ENCODE measurements at places on chromosomes 6 and 20.

DNA sequence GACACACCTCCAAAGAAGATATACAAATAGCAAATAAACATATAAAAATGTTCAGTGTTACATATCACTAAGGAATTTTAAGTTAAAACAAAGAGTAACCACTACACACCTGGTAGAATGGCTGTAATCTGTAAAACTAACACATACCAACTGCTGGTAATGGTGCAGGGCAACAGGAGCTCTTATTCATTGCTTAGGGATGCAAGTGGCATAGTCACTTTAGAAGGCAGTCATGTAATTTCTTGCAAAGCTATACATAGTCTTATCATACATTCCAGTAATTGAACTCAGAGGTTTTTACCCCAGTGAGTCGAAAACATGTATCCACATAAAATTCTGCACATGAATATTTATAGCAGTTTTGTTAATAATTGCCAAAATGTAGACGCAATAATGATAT is 906.8 kb upstream of the CITED2 start:
- no peak for DNase-seq

GRCh38 chr6:146975093-146975492 is 229.1 kb upstream of the STXBP5 start:
- no peak for DNase-seq

DNA sequence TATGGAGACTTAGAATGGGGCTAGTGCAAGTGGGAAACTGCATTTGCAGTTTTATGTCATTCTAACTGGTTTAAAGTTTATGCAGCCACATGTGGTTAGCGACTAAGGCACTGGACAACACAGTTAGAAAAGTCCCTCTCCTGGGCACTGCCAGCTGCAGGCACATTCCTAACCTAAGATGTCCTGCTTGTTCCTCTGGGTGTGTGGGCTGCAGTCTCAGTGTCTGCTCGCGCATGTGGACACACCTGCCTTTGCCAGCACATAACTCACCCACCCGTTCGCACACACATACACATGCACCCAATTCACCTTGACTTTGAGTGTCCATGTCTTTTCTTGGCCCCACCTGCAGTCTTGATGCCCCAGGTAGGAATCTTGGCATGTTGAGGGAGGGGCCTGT is 18.5 kb upstream of the SLC22A2 start:
- DNase-seq, result no peak

DNA sequence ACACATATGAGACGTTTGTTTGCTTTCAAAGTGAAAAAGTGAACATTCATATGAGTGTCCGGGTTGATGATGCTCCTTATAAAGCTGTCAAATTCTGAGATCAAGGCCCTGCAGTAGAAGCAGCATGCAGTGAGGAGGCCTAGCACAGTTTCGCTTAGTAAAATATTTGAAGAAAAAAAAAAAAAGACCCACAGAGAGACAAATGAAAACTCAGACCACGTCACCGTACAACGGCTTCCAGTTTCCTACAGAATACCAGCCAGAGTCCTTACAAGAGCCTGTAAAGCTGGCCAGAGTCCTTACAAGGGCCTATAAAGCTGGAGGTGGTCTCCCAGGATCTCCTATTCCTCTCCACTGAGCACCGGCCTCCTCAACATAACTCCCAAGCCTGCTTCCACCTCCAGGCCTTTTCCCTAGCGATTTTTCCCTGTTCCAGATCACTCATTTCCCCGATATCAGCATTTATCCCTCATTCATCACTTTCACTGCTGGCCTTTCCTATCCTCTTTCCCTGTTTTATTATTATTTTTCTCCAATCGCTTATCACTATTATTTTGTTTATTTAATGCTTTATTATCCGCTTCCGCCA is 1.5 kb upstream of the HMGN4 start:
- peak; percentile 50 for DNase-seq

DNA sequence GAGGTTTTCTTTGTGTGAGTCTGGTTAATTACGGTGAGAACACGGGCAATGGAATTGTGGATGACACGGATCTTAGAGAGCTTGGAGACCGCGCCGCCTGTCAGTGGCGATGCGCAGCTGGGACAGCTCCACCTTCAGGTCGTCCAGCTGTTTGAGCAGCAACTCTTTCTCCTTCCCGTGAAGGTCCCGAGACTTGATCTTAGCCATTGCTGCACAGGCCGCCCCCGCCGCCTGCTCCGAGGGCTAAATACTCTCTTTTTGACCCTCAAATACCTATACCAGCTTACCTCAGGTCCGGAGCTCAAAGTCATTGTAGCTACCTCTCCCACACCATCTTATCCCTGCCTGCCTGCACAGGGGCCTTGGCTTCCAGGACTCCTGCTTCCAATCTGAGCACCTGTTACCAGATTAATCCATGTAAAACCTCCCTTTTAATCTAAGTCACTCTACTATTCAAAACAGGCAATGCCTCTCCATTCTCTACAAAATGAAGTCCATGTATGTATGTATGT is 100.2 kb downstream of the PREP start:
- no peak for DNase-seq

DNA sequence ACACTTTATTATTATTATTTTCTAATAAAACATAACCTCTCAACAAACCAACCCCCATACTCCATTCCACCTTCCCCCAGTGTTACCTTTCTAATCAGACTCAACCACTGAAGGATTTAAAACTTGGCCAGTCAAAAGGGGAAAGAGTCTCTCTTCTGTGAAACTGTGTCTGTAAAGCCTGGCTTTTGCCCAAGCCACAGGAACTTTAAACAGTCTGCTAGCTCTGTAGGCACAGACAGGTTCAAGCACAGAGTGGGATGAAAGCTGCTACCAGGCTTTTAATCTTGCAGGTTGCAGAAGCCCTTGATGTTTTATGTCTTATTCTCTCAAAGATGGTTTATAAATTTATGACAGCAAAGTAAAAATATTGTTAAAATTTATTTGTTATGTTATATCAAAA is 585.7 kb downstream of the TENT5A start:
- DNase-seq, result no peak

- no peak for DNase-seq
These were observed 18.3 kb upstream of the SHLD1 start for GRCh38 chr20:5731753-5732366.

DNA sequence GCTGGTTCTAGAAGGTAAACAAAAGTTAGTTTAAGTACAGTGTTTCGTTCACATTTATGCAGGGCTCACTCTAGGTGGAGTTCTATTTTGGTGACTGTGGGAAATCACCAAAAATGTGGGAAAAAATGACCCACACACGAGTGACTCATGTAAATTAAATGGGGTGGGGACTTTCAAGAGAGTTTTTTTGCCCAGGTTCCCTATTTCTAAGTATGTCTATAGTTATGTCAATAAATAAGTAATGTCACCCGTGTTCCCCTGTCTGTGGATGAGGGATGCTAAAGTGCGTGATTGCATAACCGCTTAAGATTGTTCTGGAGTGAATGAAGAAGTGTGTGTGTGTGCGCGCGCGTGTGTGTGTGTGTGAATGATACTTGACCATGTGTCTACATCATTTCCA is 69.1 kb downstream of the MYB start:
- no peak for DNase-seq

GRCh38 chr6:162377735-162378134 is 349.8 kb downstream of the PRKN start:
- DNase-seq, result no peak

- no peak for DNase-seq
These were observed 1.2 kb downstream of the TRAF3IP2 start for GRCh38 chr6:111604259-111605099.

GRCh38 chr6:73169111-73169510 is 56.2 kb downstream of the KHDC1L start:
- no peak for DNase-seq

DNA sequence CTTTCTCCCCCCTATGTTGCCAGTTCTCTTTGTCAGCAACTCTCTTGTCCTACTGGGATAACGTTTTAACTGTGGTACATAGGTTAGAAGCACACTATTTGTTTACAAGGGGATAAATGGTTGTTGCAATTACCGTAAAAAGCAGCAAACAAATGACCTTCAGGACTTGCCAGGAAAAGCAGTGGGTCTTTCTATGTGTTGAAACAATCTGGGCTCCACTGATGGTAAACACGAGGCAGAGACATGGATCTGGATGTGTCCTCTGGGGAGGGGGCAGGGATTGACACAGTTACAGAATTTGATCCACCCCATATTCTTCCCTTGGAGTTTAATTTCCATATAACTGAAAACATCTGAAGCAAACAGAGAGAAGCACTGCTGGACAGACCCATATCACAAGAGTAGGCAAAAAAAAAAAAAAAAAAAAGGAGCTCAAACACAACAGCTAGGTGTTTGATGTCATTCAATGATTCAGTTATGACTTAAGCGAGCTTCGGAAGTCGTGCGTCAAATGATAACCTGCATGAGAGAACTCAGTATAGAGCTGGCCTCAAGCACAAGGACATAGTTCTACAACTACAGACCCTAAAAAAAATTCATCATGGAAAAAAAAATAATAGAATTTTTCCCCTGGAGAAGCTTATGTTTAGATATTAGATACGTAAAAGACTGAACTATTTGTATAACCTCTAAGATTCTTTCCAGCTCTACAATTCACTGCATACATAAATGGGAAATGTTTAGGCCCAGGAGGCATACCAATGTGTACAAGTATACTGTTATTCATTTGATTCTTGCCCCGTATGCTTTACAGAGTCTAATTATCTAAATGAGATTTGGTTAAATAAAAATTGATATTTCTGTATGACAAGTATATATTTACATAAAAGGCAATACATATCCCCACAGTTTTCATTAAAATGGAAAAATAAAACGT is 127.7 kb downstream of the ALDH8A1 start:
- no peak for DNase-seq

DNA sequence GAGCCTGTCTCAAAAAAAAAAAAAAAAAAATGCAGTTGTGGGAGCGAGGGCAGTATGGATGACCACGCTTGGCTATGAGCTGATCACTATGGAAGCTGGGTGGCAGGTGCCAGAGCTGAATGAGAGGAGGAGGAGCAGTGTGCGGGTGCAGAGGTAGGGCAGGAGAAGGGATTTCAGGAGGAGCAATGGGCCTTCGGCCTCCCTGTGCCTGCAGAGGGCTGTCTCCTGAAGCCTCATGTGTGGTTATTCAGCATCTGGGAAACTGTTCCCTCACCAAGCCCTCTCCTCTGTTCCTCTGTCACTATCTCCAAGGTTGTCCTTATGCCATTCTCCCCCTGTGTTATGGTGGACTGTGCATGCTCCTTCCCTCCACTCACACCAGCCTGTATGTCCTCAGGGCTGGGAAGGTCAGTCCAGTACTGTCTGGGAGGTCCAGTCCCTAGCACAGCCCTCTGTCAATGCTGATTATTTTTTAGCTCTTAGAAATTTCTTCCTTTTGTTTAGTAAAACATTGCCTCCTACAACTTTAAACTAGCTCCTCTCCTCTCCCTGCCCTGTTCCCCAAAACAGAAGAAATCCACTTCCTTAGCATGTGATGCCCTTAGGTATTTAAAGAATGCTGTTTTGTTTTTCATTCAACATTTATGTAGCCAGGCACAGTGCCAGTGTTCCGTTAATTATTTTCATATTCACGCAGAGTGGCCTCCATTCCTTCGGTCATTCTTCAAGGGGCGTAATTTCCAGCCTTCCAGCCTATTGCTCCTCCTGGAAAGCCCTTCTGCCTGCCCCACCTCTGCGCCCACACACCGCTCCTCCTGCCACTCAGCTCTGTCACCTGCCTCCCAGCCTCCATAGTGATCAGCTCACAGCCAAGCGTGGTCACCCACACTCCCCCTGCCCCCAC is 48.9 kb downstream of the CNBD2 start:
- DNase-seq, result peak; percentile 65

DNA sequence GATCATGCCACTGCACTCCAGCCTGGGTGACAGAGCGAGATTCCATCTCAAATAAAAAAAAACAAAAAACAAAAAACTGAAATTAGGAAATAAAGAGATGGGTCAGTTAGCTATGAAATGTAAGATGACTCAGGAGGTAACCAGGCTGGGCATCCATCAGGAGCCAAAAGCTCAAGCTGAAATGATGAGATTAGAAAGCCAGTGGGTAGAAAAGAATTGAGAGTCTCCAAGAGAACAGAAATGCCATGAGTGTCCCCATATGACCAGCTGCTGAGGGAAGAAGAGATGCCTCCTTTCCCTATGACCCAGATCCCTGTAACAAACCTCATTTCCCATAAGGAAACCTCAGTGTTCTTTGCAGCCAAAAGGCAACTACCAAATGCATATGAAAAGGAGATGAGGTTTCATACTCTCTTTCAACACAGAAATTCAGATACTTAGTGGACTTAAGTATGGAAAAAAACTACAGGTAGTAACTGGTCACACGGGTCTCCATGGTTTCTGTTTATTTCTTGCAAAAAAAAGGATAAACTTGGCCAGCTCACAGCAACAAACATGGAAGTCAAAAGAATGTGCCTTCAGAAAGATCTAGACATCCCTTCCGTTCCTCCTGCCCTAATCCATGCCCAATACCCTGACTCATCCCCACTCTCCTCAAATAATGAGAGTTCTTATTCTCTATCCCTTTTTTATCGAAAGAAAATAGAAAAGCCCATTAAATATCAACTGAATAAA is 8.1 kb downstream of the ARHGAP18 start:
- no peak for DNase-seq

- DNase-seq, result no peak
These were observed 148.6 kb downstream of the LRRC1 start for GRCh38 chr6:53943395-53943794.

DNA sequence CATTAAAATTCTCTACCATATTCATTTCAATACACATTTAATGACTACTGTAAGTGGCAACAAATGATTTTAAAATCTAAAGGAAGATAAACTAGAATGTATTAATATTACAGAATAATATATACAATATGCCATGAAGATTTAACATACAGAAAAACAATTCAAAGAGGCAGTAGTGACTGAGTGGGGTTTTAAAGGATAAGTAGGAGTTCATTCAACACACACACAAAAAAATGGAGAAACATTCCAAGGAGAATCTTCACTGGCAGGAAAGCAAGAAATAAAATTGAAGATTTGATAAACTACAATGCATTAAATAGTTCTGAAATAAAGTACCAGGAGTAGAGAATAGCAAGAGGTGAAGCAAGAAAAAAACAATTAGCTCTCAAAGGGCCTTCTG is 215.1 kb downstream of the IBTK start:
- DNase-seq, result no peak

DNA sequence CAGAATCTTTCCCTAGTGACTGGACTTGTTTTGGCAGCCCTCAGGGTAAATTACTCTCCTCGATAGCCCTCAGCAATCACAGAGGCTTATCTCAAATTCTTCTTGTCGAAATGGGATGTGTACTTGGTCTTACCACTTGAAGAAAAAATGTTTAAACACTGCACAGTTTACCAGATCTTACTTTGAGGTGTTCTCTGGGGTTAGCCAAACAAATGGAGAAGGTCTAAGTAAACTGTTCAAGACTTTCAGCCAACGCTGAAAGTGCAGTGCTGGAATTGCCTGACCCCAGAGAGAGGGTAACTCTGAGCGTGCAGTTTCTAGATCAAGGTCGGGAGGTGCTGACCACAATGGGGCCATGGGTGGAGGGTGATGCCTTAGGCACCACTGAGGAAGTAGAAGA is 39.2 kb downstream of the MYLIP start:
- no peak for DNase-seq

- no peak for DNase-seq
These were observed 11.2 kb downstream of the LYRM4 start for GRCh38 chr6:5249451-5250122.

DNA sequence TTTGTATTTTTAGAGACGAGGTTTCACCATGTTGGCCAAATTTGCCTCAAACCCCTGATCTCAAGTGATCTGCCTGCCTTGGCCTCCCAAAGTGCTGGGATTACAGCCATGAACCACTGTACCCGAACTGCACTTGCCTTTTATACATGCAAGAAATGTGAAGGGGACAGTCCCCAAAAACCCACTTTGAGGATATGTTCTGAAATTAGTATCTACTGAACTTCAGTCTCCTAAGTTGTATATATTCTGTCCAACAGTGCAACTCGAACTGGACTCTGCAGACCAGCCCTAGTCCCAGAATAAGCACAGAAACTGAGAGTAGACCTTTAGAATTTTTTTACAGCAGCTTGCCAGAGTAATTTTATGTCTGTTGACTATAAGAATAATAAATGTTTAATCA is 28.5 kb downstream of the BACH2 start:
- DNase-seq, result no peak

Measured in A549 (cell line).